ENCODE measurements at places on chromosomes 5 and 9.

DNA sequence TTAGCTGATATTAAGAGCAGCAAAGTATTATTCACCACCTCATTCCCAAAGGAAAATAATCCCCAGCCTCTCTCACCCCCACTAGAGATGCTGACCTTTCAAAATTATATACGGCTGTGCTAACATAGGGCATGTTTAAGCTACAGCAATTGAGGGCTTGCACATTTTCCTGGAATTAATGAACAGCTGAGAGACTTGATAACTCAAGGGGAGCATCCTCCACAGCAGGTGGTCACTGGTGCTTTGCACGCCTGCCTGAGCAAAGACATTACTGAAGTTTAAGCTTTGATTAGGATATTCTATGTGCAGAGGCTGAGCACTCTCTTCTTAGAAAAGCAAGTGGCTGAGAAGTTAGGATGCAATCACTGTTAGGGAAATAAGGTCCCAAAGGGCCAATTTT is 230.9 kb downstream of the FAM114A2 start:
- DNase-seq, result no peak

GRCh38 chr5:33049842-33050241 is 338.7 kb downstream of the NPR3 start:
- no peak for DNase-seq

GRCh38 chr5:124124711-124125229 is 612.8 kb downstream of the CSNK1G3 start:
- DNase-seq, result no peak

DNA sequence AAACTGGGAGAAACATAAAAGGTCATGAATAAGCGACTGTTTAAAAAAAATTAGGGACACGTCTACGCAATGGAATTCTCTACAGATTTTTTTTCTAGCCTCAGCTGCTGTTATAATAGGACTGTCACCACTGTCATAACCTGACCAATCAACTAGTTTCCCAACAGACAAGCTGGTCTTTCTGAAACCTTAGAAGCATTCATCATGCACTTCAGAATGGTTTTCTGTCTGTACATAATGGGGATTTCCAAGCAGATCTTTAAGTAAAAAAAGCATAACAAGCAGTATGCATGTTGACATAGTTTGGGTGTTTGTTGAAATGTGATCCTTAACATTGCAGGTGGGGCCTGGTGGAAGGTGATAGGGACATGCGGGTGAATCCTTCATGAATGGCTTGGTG is 58.3 kb upstream of the SEMA6A start:
- no peak for DNase-seq

GRCh38 chr5:169089343-169089742 is 211.6 kb downstream of the SLIT3 start:
- DNase-seq, result no peak

- DNase-seq, result no peak
These were observed 200.7 kb upstream of the TBC1D2 start for GRCh38 chr9:98456156-98456613.

GRCh38 chr5:111706345-111706744 is 50.6 kb downstream of the NREP start:
- no peak for DNase-seq

- no peak for DNase-seq
These were observed 103.6 kb downstream of the BOD1 start for GRCh38 chr5:173512637-173513435.

DNA sequence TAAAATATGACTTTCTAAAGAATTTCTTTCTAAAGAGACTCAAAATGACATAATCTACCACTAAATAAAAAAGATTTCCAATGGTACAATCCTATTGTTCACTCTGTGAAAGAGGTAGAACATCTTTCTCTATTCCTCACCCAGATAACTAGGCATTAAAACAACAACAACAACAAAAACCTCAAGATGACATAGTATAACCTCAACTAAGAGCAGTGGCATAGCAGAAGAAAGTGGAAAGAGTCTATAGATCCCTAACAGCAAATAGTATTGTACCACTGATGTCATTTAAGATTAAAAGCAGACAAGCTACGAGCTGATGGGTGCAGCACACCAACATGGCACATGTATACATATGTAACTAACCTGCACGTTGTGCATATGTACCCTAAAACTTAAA is 29.9 kb downstream of the RAPGEF6 start:
- no peak for DNase-seq

DNA sequence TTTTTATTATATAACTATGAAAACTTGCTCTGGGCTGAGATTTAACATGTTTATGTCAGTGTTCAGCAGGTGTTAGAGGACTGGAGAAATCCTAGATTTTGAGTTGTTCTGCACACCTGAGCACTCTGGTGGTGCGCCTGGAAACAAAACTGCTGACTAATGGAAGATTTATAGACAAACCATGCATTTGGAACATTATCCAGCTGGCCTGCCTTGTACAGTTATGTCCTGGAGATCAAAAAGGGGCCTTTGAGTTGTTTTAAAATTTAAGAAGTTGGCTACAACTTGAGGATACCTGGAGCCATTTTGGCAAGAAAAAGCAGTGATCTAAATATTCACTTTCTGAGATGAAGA is 5.7 kb upstream of the ARHGEF28 start:
- DNase-seq, result no peak

DNA sequence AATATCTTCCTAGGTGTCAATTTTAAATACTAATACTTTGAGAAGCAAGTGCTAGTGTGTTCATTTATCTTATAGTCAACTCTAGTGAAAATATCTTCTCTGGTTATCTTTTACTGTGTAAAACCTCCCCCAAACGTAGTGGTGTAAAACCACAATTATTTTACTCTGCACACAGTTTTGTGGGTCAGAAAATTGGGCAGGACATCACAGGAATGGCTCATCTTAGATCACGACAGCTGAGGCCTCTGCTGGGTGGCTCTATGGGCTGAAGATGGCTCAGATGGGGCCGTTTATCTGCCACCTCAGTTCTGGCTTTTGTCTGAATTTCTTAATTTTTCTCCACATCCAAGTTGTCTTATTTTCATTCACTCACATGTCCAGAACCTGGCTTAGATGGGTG is 457.2 kb upstream of the ACTBL2 start:
- no peak for DNase-seq

GRCh38 chr5:149364719-149365118 is 6.9 kb downstream of the PCYOX1L start:
- DNase-seq, result no peak

GRCh38 chr5:118069452-118069851 is 918.9 kb downstream of the DTWD2 start:
- no peak for DNase-seq

- no peak for DNase-seq
These were observed 597.6 kb downstream of the RAB3C start for GRCh38 chr5:59180515-59180914.

DNA sequence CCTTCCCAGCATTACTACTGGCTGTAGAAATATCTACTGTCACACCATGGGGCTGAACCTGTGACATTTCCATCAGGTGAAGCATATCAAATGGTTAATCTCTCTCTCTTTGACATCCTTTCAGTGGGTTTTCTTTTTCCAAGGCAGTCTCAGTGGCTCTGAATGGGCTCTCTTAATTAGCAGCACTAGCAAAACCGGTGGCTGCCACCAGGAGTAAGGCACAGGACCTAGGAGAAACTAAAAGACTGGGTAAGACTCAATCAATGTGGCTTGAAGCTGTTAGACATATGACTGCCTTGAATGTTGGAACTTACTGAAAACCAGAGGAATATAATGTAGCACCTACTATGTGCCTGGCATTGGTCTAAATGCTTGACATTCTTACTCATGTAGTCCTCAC is 445.0 kb upstream of the KIF2A start:
- DNase-seq, result no peak

DNA sequence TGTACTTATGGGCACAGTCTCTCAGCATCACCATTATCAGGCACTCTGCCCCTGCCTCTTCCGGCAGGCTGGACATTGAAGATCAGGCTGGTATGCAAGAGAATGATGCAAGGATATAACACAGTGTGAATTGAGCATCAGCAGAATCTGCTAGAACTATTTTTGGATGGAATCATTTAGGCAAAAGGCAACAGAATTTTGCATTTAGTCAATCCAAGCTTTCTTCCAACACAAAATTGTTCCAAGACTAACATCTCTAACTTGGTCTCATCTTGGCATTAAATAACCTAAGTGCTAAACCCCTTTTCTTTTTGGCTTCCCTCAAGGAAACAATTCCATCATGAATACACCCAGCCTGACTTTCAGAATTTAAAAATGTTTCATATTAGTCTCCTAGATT is 339.9 kb downstream of the PRELID2 start:
- DNase-seq, result no peak

GRCh38 chr5:91171322-91171721 is 211.8 kb downstream of the ARRDC3 start:
- DNase-seq, result no peak

DNA sequence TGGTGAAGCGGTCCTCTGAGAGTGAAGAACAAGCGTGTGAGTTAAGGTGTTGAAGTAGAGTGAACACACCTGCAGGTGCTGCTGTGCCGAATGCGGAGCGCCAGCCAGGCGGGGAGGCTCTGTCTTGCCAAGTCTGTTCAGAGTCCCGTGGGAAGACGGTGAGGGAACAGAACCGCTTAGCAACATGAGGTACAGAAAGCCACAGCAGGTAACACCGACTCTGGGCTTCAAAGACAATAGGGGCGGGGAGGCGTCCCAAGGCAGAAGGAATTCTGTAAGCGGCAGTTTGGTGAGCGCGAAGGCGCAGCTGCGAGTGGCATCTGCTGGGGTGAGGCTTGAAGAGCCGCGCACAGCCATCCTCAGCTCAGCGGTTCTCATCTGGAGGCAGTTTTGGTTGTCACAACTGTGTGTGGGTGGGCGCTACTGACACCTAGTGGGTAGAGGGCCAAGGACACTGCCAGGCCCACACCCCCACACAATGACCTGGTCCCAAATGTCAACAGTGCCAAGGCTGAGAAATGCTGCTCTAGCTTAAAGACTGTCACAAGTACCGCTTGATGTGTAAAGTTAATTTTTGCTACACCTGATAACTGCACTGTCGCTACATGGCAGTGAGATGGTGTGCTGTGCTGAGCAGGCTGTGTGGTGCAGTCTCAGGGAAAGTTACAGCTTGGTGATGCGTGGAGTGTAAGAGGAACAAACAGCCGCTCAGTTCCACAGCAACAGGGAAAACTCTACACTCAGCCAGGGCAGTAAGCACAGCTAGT is 67.4 kb upstream of the TBC1D9B start:
- no peak for DNase-seq

GRCh38 chr9:72749276-72749675 is 203.6 kb downstream of the ALDH1A1 start:
- no peak for DNase-seq

DNA sequence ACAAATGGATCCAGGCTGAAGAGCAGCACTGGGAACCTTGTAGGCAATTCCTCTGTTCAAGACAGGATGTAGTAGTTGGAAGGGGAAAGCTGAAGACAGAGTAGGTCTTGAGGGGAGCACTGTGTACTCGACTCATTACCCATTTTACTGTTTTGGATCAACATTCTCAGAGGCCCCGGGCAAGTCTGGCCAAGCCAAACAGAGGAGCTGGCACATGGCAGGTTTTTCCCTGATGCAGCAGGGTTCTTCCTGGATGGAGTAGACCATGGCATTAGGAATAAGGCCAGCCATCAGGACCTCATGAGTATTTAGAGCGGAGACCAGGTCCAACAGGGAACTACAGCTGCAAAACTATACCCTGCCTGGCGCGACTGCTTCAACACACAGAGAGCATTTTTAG is 4.4 kb downstream of the SVEP1 start:
- DNase-seq, result no peak

GRCh38 chr5:67361932-67362729 is 165.5 kb upstream of the CD180 start:
- no peak for DNase-seq

- DNase-seq, result no peak
These were observed 4.8 kb upstream of the ACOT12 start for GRCh38 chr5:81398741-81399140.

GRCh38 chr9:14342736-14343135 is 28.8 kb upstream of the NFIB start:
- DNase-seq, result no peak

- no peak for DNase-seq
These were observed 8.2 kb downstream of the DPH7 start for GRCh38 chr9:137570566-137570965.

GRCh38 chr9:5586391-5586802 is 42.5 kb upstream of the RIC1 start:
- DNase-seq, result no peak

DNA sequence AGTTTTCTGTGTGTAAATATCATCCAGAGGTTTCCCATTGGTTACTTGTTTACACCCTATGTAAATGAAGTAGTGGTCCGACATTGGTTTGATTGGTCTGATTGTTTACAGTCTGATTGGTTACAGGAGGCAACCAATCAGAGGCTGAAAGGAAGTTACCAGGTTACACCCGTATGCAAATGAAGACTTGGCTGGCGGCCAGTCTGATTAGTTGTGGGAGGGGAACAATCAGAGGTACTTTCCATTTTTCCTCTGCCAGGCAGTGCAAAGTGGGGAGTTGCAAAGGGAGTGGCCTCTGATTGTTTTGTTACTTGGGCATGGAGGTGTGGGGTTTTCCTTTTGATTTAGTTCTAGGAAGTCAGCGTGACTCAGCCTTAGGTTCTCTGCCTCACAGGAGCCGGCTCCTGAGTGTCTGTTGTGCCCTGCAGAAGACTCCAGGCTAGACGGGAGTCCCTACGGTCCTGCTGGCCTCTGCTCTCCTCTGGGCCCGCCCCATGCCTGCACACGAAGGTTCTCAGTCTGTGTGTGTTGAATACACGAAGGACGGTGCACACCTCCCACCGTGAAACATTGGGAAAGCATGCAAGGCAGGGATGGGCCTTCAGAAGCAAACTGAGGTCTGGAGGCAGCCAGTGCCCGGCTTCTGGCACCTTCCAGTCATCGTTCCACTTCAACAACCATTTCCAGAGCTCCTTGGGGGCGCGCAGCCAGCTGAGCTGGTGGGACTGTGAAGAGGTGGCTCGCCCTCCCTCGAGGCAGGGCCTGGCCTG is 42.9 kb downstream of the OLFM1 start:
- no peak for DNase-seq

GRCh38 chr5:137313526-137314175 is 185.5 kb downstream of the SPOCK1 start:
- DNase-seq, result no peak

DNA sequence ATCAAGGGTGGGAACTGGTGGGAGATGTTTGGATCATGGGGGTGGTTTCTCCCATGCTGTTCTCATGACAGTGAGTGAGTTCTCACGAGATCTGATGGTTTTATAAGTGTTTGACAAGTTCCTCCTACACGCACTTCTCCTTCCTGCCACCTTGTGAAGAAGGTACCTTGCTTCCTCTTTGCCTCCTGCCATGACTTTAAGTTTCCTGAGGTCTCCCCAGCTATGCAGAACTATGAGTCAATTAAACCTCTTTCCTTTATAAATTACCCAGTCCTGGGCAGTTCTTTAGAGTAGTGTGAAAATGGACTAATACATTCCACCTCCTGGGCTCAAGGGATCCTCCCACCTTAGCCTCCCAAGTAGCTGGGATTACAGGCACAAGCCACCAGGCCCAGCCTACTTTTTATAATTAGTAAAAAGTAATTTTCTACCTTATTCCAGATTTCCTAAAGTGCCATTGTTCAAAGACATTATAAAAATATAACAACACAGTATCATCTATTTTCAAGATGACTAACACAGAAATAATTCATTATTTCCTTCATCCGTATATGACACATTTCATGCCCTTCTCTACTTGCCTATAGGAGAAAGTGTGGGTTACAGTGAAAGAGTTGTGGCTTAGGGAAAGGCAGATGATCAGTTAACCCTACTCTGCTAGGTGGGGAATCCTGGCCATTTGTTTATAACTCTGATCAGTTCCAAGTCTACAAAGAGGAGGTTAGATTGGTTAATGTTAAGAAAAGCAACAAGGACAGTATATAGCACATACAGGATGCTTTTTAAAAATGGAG is 99.9 kb downstream of the TTC39B start:
- no peak for DNase-seq

- no peak for DNase-seq
These were observed 28.6 kb upstream of the MEIKIN start for GRCh38 chr5:131974016-131974415.

All from activated T-cell treated with anti-CD3 and anti-CD28 coated beads for 24 hours (primary cell).